ENCODE measurements at places on chromosomes 16 and 17.

DNA sequence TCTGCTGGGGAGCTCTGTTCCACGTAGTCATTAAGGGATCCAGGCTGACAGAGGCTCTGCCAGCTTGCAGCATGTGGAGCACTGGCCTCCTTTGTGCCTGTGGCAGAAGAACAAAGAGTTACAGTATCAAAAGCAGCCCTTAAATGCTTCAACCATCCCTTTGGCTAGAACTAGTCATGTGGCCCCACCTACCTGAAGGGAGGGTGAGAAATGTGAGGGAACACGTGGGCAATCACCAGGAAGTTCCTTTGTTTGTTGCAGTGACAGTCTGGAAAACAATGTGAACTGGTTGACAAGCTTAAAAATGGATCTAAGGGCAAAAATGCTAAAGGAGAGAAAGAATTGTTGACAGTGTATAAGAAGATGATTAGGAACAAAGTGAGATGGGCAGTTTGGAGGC lies 290.4 kb upstream of the HSBP1 start:
- DNase-seq: no peak

DNA sequence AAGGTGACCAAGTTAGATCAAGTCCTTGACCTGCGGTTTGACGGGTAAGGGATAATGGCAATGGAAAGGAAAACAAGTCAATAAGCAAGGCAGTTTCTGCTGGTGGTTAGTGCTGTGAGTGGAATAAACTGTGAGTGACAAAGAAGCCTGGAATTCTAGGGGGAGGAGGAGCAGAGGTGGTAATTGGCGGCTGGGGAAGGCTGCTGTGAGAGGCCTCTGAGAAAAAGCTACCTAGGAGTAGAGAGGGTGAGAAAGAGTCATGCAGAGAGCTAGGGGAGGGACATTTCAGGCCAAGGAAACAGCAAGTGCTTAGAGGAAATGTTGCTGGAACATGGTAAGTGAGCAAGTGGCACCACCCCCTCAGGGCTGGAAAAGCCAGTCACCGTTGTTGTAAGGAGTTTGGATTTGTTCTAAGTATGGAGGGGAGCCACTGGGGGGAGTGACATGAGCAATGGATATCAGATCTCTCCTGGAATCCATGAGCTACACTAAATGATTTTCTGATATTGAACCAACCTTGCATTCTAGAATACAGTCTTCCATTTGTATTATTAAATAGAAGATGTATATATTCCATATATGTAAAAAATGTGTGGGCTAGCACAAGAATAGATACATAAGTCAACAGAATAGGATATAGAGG lies 6.7 kb downstream of the NLRC3 start:
- no peak for DNase-seq

- DNase-seq: no peak
These were observed 82.7 kb downstream of the MAP2K6 start for GRCh38 chr17:69497161-69497560.

GRCh38 chr16:17469011-17469740 lies 1.6 kb downstream of the XYLT1 start:
- peak; percentile 92 for DNase-seq

DNA sequence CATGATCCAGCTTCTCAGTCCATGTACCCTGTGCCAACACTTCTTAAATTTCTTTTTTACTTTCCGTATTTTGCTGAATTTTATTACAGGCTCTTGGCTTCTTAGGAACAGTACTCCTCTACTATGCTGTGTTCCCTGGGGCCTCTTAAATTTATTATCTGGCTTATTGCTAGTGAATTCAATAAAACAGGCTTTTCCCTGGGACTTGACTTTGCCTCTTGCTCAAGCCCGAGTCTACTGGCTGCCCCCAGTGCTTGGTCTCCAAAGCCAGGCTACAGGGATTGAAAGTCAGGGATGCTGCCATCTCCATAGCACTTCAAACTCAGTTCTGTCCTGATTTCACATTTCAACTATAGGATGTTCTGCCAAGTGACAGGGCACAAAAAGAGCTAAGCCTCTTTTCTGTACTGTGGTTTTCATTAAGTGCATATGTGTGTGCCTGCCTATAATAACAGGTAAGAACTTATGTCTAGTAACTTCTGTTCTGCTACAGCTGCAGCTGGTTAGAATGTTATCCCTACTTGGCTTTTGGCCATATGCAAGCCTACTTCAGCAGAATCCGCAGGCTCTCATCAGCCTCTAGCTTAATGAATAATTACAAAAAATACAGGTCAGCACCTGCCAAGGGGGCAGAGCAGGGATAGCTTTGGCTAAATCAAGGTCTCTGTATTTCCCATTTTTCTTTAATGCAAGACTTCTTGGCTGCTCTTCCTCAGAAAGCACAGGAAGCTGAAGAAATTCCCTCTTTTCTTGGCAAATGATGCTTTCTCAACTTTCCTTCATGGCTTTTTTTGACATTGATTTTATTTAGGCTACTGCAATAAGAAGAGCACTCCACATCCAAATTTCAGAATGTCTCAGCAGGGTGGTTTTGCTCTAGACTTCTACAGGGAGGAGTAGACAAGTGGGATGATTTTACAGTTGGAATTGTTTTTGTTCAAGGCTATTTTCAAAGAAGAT lies 8.2 kb downstream of the FAM20A start:
- DNase-seq: peak; percentile 24

DNA sequence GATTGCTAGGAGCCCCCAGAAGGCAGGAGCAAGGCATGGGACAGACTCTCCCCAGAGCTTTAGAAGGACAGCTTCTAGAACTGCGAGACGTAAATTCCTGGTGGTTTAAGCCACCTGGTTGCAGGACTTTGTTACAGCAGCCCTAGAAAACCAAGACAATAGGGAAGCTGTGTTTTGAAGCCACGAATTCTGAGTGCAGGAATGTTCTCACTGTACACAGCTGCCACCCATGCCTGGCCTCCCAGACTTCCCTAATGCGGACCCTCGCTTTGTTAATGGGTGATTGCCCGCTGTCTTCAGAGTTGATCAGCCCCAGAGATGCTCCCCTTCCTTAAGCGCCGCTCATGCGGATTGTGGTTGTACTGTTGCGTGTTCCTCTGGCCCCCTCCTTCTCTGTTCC lies 177.1 kb downstream of the MSI2 start:
- DNase-seq: no peak

- DNase-seq: no peak
These were observed 41.5 kb downstream of the SPACA3 start for GRCh38 chr17:33033176-33033575.
